ENCODE measurements at places on chromosomes 11 and 22.

GRCh38 chr11:93498641-93499040, 44.5 kb downstream of the SMCO4 start:
- no peak for DNase-seq

DNA sequence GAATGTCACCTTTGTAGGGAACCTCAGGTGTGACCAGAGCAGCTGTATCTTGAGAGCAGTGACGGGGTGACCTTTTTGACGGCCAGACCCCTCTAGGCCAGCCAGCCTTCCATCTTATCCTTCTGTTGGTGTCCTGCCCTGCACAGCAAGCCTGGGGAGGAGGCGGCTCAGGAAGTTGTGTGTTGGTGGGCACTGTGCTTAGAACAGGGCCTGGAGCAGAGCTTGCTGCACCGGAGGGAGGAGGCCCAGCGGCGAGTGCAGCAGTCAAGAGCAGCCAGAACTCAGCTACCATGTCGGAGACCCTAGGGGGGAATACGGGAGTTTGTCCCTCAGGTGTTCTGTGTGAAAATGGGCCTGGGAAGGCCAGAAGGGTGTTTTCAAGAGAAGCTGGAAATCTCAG, 129.4 kb downstream of the OSBP2 start:
- no peak for DNase-seq

GRCh38 chr11:73661035-73661628, 14.8 kb downstream of the PLEKHB1 start:
- DNase-seq, result peak; percentile 64

DNA sequence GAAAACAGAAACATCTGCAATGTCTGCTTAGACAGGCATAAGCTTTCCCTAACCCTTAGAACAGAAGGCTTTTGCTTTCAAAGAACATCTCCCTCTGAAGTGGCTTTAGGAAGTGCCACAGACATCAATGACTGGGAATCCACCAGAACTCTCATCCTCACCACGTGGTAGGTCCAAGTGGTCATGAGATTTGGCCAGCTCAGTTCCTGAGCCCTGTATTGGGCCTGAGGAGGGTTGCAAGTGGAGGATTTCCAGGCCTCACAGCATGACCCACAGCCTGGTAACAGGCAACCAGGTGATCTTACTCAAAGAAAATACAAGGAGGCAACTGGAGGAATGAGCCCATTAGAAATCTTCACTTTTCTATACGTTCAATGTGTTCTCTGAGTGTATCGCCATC, 1.6 kb downstream of the CASP1 start:
- DNase-seq, result no peak

DNA sequence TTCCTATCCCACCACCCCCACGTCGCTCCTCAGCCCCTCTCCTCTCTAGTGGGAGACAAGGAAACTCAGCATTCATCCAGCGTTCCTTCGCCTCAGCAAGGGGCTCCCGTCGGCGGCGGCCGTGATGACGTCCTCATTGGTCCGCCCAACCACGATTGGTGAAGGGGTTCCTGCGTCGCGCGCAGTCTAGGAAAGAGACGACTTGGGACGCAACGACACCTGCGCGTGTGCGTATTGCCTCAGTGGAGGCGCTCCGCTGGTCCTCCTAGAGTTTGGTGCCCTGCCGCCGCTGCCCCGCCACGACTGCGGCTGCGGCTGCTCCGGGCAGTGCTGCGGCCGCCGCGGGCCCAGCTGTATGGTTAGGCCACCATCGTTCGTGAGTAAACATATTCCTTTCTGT, 56.6 kb downstream of the CCDC81 start:
- no peak for DNase-seq

GRCh38 chr11:69718147-69718546, 14.3 kb upstream of the FGF19 start:
- no peak for DNase-seq

- no peak for DNase-seq
Measured at GRCh38 chr11:103170865-103171264, 61.6 kb downstream of the DYNC2H1 start.

- no peak for DNase-seq
Measured at GRCh38 chr11:130738611-130739010, 177.7 kb downstream of the SNX19 start.

DNA sequence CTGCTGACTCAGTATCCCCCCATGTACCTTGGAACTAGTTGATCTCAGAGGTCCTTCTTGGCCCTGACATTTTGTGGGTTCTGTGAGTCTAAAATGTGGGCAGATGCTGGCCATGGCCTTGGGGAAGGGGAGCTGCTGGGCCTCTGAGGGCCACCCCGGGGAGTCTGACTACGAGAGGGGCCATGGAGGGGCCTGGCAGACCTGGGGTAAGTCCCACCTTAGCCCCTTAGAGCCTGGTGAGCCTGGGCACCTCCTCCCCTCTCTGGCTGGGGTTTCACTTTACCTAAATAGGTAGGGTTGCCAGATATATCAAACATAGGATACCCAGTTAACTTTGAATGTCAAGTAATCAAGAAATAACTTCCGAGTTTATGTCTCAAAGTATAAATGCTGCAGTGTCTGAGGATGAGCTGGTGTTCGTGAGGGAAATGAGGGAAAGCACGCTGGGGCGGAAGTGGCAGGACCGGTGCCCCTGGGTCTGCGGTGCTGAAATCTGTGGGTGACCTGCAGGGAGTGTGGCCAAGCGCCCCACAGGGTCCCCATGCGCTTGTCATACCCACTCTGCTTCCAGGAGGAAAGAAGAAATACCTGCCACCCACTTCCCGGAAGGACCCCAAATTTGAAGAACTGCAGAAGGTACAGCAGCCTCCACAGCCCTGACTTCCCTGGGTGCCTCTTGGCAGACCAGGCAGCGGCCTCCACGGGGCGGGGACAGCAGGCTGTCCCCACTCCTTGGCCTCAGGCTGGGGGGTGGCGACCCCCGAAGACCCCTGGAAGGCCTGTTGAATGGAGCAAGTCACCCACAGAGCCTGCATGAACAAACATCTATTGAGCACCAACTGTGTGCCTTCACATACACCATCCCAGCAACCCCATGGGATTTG, 4.8 kb downstream of the PARVG start:
- DNase-seq, result no peak

DNA sequence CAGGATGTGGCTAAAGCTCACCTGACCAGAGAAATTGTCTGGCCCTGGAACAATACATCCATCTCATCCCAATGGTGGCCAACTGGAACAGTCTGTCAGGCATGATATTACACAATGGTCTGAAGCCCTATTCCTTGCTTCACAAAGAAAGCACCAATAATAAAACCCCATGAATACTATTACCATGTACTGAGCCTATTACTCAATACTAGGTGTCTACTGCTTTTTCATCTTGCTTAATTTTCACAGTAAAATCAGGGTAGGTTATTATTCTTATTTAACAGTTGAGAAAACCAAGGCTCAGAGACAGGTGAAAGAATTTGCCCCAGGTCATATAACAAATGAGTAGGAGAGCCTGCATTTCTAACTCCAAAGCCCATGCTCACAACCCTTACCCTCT, 68.9 kb upstream of the CAPRIN1 start:
- DNase-seq, result no peak

DNA sequence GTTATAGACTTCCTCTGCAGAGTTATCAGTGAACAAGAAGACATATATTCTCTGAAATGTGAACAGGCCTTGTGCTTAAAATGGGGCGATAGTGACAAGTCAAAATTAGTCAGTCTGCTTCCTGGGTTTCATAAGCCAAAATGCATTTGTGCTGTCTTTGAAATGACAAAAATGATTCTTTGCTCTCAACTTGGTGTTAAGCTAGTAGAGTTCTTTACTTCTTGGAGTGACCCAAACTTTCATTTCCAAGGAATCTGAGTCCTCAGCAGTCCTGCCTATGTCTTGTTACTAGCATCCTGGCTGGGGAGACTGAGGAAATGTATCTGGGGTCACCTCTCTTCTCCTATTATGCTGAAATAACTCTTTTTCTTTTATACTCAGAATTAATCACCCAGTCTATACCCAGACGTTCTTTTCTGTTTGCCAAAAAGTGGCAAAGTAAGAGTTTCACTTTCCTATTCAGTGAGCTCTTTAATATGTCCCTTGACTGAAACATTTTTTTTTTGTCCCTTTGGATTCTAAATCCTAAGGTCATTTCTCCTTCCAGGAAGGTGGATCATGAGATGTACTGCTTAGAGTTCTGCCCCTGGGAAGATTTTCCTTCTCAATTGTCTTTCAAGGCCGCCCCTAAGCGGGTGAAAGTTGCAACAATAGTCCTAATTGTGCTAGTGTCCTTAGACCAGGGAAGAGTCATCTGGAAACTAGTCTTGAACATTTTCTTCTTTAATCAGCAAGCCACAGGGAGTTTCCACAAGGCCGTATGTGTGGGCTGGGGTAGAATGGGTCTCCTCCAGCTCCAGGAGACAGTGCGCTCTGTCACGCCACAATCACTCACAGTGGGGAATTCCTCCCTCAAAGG, 53.0 kb upstream of the RDX start:
- no peak for DNase-seq

DNA sequence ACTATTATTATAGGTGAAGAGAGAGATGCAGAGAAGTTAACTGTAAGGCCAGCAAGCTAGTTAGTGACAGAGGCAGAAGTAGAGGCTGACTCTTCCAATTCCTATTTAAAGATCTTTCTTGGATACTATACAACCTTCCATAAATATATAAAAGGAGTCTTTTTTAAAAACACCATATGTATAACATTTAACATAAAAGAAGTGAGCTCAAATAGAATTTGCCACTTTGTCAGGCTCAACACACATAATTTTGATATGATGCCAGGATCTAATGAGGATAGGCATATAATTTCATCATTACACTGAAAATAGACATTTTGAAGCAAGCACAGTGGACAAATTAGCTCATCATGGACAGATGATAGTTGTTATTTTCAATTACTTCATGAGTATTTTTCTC, 64.1 kb upstream of the MPPED2 start:
- DNase-seq, result no peak

DNA sequence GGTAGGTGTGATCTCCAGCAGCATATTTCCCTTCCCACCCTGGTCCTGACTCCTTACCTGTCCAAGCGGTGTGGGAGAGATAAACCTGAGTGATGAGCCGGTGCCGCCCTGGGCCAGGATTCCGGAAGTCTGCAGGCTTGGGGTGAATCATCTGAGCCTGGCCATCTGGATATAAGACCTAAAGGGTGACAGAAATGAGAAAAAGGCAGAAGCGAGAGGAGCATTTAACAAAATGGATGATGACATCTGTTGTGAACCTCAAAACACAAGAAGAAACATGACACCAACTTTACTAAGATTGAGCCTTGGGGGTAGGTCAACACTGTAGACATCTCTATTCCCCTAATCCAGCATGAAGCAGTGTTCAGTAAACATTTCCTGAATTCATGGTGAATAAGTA, 62.8 kb downstream of the AAMDC start:
- DNase-seq, result no peak

GRCh38 chr22:26648011-26648497, 9.3 kb upstream of the MIAT start:
- no peak for DNase-seq

DNA sequence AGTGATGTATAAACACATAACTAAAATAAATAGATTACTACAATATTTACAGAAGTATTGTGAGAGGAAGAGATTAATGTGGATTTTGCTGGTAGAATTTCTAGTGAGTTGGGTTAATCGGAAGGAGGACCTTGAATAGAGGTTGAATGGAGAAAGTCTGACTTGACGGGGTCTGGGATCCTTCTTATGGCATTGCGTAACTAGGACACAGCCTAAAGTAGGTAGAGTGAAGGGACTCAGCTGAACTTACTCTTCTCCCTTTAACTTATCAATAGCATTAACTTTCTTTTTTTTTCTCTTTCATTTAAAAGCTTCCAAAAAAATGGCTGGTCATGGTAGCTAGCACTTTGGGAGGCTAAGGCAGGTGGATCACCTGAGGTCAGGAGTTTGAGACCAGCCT, 139.2 kb downstream of the HIPK3 start:
- no peak for DNase-seq

Data from stimulated activated CD8-positive, alpha-beta memory T cell treated with anti-CD3 and anti-CD28 coated beads, Interleukin-12 subunit alpha, Interleukin-12 subunit beta, amount 100 ng/mL, for 4 hours (primary cell).